Stimulated activated CD8-positive, alpha-beta memory T cell treated with anti-CD3 and anti-CD28 coated beads, Interleukin-2, amount 100 ng/mL, for 1 hour (primary cell): ENCODE measurements at places on chromosomes 11 and 22.

- no peak for DNase-seq
Measured at GRCh38 chr11:10645212-10645795, 48.3 kb downstream of the IRAG1 start.

DNA sequence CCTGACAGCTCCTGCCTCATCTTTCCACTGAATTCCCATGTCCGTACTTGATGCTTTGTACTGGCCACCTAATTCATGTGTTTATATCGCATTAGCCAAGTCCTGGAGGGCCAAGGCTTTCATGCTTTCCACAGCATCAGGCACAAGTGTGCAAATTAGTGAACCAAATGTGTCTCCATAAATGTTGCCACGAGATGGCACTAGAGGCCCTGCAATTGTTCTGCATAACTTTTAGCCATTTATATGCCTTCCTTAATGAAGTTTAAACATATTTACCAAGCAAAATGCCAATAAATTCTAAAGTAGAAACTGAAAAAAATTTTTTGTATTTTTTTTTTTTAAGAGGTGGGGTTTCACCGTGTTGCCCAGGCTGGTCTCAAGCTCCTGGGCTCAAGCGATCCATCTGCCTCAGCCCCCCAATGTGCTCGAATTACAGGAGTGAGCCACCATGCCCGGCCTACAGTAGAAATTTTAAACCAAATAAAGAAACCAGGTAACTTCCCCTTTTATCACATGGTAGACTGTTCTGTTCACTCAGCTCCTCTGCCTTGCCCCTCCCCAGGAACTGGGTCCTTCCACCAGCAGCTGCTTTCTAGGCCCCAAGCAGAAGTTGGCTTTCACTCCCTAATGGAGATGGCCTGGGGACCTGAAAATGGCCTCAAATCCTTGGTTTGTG lies 20.8 kb upstream of the IL18BP start:
- DNase-seq = no peak

DNA sequence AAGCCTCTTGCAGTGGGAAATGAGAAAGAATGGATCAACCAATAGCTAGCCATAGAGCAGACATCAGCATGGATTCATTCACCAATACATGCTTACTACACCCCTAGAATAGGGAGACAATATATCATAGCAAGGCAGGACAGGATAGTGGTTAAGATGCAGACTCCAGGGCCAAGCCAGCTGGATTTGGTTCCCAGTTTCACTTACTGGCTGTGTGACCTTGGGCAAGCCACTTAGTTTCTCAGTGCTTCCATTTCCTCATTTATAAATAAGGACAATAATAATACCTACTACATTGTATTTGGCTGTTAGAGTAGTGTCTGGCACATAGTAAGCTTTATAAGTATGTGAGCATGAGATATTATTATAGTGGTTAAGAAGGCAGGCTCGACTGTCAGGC lies 7.1 kb downstream of the DCHS1 start:
- DNase-seq = no peak

DNA sequence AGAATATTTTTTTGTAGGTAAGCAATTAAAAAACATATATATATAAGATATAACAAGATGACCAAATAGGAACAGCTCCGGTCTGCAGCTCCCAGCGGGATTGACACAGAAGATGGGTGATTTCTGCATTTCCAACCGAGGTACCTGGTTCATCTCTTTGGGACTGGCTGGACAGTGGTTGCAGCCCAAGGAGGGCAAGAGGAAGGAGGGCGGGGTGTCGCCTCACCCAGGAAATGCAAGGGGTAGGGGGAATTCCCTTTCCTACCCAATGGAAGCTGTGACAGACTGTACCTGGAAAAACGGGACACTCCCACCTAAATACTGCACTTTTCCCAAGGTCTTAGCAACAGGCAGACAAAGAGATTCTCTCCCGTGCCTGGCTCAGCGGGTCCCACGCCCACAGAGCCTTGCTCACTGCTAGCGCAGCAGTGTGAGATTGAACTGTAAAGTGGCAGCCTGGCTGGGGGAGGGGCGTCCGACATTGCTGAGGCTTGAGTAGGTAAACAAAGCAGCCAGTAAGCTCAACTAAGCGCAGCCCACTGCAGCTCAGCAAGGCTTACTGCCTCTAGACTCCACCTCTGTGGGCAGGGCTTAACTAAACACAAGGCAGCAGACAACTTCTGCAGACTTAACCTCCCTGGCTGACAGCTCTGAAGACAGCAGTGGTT lies 163.8 kb downstream of the CWF19L2 start:
- no peak for DNase-seq

- DNase-seq = no peak
Measured at GRCh38 chr22:35470903-35471321, 69.7 kb upstream of the RASD2 start.

DNA sequence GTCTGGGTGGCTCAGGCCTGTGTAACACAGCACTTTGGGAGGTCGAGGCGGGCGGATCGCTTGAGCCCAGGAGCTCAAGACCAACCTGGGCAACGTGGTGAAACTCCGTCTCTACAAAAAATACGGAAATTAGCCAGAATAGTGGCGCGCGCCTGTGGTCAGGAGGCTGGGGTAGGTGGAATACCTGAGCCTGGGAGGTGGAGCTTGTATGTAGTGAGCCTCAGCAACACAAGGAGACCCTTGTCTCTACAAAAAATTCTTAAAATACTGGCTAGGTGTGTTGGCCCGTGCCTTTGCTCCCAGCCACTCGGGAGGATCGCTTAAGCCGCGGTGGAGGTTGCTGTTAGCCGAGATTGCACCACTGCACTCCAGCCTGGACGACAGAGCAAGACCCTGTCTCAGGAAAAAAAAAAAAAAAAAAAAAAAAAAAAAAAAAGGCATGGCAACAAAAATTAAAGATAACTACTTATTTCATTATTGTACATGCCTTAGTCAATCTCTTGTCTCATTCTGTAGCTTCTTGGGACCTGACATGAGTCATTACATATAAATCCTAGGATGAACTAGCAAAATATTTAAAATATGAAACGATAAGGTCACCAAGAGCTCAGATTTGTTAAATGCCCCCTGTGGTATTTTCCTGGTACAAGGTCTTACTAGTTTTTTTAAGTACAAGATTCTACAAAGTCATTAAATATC lies 1.1 kb downstream of the TAF1D start:
- no peak for DNase-seq

GRCh38 chr11:15735706-15736105 lies 620.6 kb downstream of the SOX6 start:
- DNase-seq = no peak

DNA sequence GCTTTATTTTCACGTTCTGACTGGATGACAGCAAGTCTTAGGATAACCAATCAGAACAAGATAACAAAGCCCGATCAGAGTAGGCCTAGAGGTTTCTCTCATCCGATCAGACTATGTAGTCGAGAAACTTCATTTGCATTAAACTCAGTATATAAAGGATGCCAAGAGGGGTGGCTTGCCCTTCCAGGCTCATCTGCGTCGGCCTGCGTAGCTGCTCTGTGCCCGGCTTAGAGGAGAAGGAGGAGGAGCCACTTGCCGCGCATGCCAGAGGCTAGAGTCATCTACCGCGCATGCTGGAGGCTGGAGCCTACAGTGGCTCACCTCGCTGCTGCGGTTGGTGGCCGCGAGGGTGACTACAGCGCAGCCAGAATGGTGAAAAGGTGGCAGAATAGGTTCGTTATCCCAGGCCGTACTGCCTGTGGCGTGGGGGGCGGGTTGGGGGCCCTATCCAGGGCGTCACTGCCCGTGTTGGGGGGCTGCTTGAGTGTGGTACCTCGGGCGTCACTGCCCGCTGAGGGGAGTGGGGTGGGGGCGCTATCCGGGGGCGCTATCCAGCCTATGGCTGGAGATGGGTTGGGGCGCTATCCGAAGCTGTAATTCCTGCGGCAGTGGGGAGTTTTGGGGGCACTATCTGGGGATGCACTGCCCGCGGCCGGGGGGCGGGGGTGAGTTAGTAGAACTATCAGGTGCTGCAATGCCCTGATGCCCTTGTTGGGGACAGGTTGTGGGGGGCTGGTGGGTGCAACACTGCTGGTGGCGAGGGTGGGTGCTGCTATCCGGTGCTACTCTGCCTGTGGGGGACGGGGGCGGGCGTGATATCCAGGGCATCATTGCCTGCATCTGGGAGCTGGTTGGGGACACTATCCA lies at the start of gene RFPL2:
Gene RFPL2, minus strand, starts transcription at position 218 of the 867 bp plus-strand sequence. CDS start 2,622 bp downstream, outside the sequence.
- peak; percentile 23 for DNase-seq

DNA sequence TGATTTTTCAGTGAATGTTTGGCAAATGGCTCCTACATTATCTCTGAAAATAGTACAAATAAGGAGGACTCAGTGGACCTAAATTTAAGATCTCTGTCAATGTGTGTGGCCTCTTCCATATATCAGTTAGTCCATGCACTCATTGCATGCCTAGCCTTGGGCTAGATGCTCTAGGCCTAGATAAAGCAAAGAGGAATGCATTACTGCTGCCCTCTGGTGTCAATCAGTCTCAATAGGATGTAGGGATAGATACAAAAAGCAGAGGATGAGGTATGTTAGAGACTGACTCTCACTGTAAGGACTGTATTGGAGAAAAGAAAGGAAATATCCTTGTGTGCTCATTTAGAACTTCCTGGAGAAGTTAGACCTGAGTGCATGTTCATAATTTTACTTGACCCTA lies 42.0 kb downstream of the MS4A2 start:
- no peak for DNase-seq

DNA sequence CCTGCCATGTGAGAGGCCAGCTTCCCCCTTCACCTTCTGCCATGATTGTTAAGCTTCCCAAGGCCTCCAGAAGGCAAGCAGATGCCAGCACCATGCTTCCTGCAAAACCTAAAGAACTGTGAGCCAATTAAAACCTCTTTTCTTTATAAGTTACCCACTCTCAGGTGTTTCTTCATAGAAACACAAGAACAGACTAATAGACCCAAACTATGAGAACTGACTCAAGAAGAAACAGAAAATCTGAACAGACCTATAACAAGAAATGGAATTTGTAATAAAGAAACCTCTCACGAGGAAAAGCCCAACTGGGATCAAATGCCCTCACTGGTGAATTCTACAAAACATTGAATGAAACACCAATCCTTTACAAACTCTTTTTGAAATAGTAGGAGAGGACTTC lies 12.0 kb downstream of the NPAT start:
- no peak for DNase-seq

DNA sequence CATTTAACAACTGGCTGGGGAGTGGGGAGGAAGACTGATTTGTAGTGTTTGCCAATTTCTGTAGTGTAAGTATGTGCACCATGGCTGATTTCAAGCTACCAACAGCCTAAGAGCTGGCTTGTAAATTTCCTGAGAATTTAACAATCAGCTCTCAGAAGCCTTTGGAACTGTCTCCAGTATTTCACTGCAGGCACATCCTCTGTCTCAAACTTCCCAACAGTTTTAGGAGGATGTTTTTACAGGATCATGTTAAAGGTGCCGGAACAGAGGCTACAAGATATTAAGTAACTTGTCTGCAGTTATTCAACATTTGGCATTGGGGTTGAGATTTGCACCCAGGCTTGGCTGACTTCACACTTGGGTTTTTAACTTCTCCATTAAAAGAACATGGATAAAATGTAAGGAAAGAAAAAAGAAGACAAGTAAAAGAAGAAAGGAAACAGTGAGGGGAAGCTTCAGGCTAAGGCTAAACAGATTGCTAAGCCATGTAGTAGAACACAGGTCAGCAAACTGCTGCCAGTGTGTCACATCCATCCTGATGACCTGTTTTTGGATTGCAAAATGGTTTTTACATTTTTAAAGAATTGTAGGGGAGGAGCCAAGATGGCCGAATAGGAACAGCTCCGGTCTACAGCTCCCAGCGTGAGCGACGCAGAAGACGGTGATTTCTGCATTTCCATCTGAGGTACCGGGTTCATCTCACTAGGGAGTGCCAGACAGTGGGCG lies 204.8 kb upstream of the SESN3 start:
- no peak for DNase-seq

DNA sequence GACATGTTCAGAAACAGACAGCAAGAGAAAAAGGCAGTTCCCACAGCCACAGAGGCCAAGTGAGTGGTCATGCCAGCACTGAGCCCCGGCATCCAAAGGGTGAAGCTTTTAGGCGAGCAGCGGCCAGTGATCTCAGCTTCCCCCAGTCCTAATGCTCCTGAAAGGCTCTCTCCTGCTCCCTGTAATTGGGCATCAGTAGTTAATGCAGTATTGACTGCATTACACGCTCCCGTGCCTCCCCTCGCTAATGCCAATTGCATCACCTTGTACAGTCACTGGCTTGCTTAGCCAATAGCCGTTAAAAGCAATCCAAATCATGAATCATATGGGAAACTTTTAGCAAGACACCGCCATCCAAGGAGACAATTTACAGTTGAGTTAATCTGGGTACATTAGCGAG lies 4.9 kb downstream of the LMO1 start:
- DNase-seq = no peak

DNA sequence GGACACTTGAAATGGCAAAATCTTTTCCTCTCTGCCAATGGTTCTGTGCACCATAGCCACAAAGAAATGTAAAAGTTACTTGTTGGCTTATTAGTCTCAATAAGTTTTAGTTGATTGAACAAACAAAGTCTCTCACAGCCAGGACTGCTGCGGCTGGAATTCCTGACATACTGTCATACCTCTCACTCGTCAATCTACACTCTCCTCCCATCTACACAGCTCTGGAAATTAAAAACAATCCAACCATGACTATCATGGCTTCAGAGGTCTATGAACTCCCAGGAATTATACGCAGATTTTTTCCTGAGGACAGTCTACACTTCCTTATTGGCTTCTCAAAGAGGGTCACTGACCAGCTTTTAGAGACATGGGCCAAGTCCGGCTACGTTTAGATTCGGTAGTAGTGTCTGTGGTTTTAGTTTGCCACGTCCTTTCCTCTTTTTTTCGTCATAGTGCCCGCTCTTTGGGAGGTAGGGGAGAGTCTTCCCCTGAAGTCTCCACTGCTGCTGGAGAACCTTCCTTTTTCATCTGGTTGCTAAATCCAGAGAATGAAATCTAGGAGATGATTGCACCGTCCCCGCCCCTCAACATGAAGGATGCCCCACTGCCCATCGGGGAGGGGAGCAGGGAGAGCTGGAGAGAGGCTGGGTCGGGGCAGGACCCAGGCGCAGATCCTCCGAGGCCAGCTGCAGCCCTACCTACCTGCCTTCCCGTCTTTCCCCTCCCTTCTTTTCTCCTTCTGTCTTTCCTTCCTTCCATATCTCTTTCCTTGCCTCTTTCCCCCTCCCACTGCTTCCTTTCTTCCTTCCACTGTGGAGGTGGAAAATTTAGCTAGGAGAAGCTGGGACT lies 1.0 kb upstream of the PLEKHB1 start:
- DNase-seq = no peak

DNA sequence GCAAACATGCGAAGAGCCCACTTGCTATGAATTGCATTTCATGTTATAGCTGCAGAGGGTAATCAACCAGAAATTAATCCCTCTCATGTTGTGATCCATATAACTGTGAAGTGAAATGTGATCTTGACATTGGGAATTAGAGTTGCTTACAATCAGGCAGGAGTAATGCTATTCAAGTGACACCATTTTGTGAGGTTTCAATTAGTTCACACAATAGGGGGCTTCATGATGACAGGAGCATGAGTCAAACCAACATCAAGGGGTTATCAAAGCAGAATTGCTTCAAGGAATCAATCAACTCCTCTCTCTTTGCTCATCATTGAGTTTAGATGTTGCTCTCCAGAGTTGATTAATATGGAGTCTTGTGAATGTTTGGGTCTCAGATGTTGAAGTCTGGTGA lies 1585.2 kb upstream of the TENM4 start:
- no peak for DNase-seq

GRCh38 chr11:72072348-72072747 lies 8.0 kb downstream of the NUMA1 start:
- DNase-seq = no peak

GRCh38 chr11:73406131-73406530 lies 29.9 kb downstream of the RELT start:
- no peak for DNase-seq
